ENCODE measurements at places on chromosomes 7 and 10.

- no peak for DNase-seq
Observed at GRCh38 chr10:133267829-133268228, 8.8 kb downstream of the ADAM8 start.

GRCh38 chr7:133697585-133697984, 429.6 kb upstream of the LRGUK start:
- DNase-seq: no peak

GRCh38 chr10:126919426-126919825, 14.2 kb downstream of the DOCK1 start:
- DNase-seq: no peak

DNA sequence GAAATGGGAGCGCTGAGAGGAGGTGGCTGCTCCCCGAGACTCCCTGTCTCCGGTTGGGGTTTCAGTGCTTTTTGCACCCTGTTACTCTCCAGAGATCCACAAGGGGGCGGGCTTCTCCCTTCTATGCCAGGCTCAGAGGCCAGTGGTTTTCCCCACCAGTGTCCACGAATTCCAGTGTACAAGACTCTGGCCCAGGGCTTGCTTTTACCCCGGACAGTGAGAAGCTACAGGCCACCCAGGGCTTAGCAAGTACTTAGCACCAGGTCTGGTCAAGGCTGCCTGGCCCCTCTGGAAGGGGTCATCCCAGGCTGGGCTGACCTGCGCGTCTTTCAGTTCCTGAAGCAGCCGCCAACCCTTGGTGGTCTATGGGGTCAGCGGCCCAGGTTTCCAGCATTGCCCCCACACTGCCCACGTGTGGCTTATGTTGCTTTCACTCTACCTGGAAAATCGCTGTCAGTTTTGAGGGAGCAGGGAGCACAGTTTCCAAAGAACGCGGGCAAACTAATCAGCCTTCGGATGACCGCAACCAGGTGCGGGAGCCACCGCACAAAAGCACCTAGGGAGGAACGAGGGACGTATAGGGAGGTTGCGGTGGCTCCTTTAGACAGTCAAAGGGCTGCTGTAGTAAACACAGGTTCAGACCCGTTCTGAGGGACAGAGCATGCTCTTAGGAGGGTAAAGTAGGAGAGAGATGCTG, 6.8 kb downstream of the CYP26A1 start:
- DNase-seq: peak; percentile 48

DNA sequence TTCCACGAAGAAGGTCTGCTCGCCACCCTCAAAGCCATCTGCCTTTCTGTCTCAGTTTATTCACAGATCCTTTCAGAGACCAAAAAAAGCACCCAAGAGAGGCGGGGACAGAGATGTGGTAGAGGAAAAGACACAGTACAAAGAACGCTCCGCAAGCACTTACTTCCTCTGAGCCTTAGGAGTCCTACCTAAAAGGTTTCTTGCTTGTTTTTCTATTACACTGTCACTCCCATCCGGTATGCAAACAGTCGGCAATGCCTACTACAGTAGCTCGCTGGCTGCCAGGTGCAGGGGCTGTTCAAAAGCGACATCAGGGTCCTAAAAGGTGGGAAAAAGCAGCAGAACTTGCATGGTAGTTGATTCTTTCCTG, 816 bp downstream of the TECPR1 start:
- DNase-seq: no peak

DNA sequence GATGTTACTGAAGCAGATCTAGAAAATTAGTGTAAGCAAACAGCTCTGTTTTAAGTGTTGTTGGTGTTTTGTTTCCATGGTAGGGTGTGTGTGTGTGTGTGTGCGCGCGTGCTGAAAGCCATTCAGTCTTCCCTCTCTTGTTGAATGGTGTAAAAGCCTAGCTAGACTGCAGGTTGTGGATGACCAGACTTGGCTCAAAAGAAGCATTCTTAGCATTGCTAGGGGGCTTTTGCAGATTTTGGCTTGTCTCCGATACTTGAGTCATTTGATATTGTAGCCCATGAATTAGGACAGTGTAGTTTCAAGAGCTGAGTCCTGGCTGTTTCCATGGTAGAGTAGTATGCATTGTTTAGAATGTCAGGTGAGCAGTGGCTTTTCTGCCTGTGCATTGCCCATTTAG, 99.1 kb downstream of the SND1 start:
- no peak for DNase-seq

GRCh38 chr10:45160271-45160670, 155.1 kb downstream of the OR13A1 start:
- peak; percentile 24 for DNase-seq

DNA sequence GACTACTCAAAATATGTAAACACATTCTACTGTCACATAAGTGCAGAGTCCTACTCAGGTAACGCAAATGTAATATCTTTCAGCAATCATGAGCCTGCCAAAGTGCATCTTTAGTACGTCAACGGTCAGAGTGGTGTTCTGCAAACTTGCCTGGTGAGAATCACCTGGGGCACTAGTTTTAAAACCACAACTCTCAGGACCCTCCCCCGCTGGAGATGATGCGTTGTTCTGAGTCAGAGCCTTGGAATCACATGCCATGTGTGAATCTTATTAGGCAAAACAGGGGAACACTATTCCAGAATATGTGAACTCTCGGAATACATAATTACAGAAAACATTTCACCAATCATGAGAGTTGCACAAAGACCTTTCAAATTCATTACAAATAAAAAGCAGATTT, 115.7 kb downstream of the TPK1 start:
- DNase-seq: no peak

- no peak for DNase-seq
Observed at GRCh38 chr10:6162589-6163356, 40.0 kb upstream of the PFKFB3 start.

DNA sequence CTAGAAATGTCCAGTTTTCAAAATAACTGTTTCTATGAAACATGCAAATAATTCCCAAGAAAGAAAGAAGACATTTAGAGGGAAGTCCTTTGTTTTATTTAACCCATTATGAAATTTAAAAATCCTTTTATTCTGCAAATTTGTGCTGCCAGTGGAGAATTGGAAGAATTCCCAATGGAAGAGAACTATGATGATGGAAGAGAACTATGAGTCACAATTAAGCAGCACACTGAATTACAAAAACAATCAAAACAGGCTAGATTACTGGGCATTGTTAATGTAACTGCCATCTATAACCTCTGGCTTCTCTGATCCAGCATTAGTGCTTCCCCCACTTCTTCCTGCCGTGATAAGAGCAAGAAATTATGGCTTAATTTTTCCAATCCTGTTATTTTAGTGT, 126.2 kb upstream of the FEZF1 start:
- no peak for DNase-seq

DNA sequence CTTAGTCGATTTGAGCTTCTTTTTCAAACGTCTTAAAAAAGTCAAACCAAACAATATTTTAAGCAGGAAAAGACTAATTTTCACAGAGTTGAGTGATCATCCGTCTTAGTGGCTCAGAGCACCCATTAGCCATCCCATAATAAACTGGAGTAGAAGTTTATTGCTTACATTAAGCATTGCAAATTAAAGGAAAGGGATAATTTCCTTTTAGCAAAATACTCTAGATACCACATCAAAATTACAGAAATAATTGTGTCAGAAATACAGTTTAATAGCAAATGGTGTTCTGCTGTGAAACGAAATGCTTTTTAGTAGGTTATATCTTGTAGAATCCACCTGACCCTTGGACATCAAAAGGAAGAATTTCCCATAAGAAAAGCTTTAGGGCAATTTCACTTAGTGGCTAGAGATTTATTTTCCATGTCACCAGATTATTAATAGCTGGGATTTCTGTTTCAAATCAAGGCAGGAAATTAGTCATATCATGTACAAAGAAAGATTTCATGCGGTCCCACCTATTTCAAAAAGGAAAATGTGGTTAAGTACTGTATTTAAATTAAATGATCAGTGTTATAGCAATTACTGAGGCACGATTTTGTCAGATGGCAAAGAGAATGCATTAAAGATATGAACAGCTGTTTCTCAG, 96.2 kb downstream of the NPTX2 start:
- no peak for DNase-seq

DNA sequence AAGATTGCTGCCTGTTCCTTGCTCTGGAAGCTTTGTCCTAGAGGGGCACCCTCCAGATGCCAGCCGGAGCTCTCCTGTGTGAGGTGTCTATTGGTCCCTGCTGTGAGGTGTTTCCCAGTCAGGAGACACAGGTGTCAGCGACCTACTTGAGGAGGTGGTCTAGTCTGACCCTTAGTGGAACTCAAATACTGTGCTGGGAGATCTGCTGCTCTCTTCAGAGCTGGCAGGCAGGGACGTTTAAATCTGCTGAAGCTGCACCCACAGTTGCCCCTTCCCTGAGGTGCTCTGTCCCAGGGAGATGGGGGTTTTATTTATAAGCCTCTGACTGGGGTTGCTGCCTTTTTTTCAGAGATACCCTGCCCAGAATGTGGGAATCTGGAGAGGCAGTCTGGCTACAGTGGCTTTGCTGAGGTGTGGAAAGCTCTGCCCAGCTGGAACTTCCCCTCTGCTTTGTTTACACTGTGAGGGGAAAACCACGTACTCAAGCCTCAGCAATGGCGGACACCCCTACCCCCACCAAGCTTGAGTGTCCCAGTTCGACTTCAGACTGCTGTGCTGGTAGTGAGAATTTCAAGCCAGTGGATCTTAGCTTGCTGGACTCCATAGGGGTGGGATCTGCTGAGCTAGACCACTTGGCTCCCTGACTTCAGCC, 119.2 kb downstream of the PPP1R9A start:
- no peak for DNase-seq

- no peak for DNase-seq
Observed at GRCh38 chr10:6274484-6274883, 71.8 kb downstream of the PFKFB3 start.

- no peak for DNase-seq
Observed at GRCh38 chr10:53108317-53108934, 335.8 kb upstream of the MBL2 start.

GRCh38 chr10:98858525-98858924, 377.1 kb downstream of the HPSE2 start:
- DNase-seq: no peak

DNA sequence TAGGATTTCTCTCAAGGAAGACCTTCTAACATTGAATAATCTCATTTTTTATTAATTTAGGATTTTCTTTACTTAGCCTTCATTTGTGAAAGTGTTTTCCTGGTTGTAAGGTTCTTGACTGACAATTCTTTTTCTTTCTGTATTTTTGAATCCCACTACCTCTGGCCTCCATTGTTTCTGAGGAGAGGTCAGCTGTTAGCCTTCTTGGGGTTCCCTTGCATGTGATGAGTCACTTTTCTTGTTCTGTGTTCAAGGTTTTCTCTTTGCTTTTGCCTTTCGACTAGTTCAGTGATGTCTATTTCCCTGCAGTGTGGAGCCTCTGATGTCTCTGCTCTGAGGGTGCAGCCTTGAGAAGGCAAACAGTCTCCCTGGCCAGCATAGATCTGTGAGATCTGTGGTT, 304.1 kb upstream of the ZNF32 start:
- no peak for DNase-seq

DNA sequence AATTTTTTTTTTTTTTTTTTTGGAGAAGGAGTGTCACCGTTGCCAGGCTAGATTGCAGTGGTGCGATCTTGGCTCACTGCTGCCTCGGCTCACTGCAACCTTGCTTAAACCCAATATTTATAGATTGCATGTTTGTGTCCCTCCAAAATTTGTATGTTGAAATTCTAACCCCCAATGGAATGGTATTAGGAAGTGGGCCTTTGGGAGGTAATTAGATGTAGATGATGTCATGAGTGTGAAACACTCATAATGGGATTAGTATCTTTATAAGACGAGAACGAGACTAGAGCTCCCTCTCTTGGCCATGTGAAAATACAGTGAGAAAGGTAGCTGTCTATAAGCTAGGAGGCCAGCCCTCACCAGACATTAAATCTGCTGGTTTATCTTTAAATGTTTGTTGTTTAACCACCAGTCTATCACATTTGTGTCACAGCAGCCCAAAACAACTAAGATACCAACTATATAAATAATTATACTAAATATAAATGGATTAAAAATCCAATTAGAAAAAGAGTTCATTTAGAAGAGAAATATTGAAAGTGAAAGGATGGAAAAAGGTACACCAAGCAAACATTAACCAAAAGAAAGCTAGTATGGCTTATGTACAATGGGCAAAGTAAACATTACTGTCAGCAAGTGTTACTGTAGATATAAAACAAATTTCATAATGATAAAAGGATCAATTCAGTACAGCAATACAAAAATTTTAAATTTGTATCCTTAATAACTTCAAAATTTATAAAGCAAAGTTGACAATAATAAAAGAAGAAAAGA, 9.3 kb downstream of the TCAF1 start:
- no peak for DNase-seq

- DNase-seq: no peak
Observed at GRCh38 chr7:88260719-88261118, 40.9 kb upstream of the SRI start.

- DNase-seq: no peak
Observed at GRCh38 chr7:125055376-125055775, 125.8 kb upstream of the POT1 start.

- peak; percentile 56 for DNase-seq
Observed at GRCh38 chr10:69684020-69684980, 54.3 kb downstream of the FAM241B start.

- no peak for DNase-seq
Observed at GRCh38 chr10:121455377-121455776, 142.9 kb downstream of the FGFR2 start.
